ENCODE measurements at places on chromosomes 7 and 10.

DNA sequence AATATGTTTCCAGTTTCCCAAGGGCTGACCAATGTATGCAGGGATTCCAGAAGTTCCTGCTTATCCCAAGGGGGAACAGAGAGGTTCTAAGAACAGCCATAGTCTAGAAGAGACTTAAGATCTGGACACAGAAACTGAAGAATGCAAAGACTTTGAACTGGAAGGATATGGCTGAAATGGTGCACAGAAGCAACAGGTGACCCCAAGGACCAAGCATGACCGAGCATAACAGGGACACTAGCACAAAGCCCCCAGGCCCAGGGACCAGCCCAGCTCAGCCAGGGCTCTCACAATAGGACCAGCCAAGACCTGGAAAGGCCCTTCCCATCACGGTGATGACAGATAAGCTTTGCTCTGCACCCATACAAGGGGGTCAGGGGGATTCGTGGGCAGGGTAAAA lies 213.0 kb upstream of the KMT2E start:
- DNase-seq: no peak

GRCh38 chr10:102542800-102543418 lies 39.1 kb downstream of the SUFU start:
- DNase-seq: no peak

- no peak for DNase-seq
Measured at GRCh38 chr7:77935652-77936348, 137.2 kb downstream of the PHTF2 start.

DNA sequence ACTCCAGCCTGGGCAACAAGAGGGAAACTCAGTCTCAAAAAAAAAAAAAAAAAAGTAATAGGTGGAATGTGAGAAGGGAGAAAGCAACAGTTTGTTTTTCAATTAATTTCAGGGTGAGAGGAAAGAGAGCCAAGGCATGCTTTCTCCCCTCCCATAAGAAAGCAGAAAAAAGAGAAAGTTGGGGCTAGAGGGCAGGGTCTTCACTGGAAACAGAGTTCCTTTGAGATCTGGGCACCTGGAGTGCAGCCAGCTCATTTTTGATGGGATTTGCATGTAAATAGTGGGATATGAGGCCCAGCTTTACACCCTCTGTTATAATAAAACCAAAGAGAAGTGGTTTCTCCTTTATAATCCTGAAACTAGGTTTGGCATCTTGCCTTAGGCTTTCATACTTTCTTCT lies 13.8 kb upstream of the STOX1 start:
- no peak for DNase-seq

GRCh38 chr10:62772186-62772974 lies 32.1 kb upstream of the ADO start:
- no peak for DNase-seq

DNA sequence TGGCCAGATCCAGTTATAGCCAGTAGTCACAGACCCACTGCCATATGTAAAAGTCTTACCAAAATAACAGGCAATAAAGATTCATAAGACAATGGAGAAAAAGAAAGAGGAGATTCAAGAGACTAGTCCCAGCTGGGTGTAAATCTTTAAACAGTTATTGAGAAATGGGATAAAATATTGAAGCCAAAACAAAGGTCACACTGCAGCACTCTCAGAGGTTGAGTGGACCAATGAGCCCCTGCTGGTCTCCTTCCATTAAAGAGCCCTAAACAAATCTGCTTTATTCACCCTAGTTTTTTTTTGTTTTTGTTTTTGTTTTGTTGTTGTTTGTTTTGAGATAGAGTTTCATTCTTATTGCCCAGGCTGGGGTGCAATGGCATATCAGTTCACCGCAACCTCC lies 98.8 kb downstream of the JMJD1C start:
- DNase-seq: no peak

DNA sequence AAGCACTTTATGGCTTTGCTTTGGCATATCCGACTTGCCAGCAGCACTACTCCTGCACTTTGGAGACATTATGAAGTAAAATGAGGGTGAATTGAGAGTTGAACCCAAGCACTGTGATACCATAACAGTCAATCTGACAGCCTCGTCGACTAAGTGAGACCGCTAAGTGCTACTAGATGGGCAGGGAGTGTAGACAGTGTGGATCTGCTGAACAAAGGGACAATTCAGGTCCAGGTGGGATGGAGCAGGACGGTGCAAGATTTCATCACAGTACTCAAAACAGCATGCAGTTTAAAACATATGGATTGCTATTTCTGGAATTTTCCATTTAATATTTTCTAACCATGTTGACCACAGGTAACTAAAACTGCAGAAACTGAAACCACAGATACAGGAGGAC lies 20.8 kb upstream of the PRTFDC1 start:
- DNase-seq: peak; percentile 29

GRCh38 chr7:28701731-28702130 lies 256.4 kb downstream of the TRIL start:
- DNase-seq: no peak

- no peak for DNase-seq
Measured at GRCh38 chr7:33774762-33775523, 130.4 kb upstream of the BMPER start.

GRCh38 chr10:49053053-49053997 lies 62.0 kb downstream of the VSTM4 start:
- DNase-seq: peak; percentile 92

DNA sequence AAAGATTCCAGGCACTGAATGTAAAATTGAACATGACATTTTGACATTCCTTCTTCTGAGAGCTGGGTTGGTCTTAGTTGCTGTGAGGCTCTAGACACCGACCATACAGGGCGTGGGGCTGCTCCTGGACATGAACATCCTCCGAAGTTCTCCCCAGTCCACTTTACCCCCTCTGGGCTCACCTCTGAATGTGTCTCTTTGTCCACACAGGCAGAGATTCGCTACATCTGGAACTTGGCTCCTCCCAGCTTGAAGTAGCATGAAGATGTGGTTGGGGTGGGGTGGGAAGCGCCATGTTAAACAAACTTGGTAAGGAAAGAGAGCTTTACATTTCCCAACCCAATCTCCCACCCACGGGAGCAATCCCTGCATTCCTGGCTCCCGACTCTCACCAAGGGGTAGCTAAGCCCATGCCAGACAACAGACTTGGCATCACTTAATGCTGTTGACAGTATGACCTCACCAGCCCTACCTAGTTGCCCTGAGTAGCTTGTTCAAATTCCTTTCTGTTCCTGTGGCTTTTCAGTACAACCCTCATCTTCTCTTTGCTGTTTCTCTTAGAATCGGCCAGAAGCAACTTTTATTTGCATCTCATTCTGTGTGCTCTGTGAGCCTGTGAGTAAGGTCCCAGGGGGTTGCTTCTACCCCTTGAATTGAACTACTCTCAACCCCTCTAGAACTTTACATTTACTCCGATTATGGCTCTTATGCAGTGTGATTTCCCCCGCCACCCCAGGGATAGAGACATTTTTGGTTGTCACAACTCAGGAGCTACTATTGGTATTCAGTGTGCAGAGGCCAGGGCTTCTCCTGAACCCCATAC lies 211.4 kb downstream of the SEC23IP start:
- DNase-seq: no peak

DNA sequence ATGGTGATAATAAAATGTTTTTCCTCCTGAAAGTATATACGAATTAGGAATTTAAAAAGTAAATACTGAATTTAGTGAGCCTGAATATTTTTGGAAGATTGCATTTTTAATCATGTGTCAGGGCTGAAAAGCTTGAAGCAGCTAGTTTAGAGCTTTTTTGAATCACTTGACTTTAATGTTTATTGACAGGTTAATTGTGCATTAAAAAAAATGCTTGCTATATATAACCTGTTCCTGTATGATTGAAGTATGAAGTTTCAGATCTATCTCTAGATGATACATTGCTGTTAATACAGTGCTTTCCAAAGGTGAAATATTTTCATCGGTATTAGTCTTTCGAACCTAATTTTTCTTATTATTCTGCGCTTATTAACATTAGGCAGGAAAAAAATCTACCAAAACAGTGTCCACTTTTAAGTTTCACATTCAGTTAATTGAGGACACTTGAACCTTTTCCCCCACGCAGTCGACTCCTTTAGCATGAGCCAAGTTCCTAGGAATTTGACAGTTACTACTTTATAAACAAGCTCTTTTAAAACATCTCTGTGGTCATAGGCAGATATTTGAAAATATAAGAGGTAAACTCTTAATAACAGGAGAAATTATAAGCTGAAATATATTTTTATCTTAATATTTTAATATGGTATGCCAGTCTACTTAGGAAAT lies 187.1 kb downstream of the MLLT10 start:
- DNase-seq: no peak

DNA sequence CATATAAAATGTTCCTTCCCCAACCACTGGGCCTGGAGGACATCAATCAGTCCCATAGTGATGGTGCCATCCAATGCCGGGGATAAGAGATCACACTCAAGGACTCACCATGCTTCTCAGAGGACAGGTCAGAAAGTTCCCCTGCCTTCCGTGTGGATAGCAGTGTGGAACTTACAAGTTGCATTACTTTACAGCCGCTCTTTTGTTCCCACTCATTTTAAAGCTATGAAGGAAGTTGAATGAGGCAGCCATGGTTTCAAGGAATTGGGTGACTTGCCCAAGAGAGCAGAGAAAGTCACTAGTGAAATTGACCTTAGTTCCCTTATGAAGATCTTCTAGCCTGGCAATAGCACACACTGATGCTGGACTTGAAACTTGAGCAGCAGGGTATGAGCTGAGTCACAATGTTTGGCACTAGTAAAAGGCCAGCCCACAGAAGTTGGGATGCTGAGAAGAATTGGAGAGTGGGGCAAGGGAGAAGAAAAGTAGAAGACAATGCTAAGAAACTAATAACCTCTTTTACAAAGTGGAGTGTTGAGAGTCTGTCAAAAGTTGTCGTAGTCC lies 78.7 kb downstream of the CXCL12 start:
- DNase-seq: no peak

- no peak for DNase-seq
Measured at GRCh38 chr7:123783820-123784219, 35.0 kb upstream of the WASL start.

GRCh38 chr7:155574556-155575290 lies 28.4 kb upstream of the CNPY1 start:
- no peak for DNase-seq

- DNase-seq: no peak
Measured at GRCh38 chr7:121244120-121244870, 84.5 kb upstream of the WNT16 start.

- no peak for DNase-seq
Measured at GRCh38 chr7:138388673-138389491, 71.2 kb upstream of the TRIM24 start.

DNA sequence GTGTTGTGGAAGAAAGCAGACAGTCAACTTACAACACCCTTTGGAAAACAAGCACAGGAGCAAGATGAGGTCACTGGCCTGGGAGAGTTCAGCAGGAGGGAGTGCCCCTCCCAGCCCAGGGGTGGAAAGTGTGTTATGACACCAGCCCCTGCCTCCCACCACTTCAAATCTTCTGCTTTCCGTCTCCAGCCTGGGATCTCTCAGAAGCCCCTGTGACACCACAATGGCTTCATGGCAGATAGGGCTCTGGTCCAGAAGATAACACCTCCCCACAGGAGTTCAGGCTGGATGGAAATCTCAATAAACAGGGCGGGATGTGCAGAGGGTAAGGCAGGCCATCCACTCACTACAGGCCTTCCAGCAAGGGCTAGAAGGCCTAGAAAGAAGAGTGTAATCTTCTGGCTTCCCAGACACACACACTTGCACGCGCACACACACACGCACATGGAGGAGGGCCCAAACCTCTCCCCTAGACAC lies 48.7 kb upstream of the ZMIZ1 start:
- DNase-seq: no peak

DNA sequence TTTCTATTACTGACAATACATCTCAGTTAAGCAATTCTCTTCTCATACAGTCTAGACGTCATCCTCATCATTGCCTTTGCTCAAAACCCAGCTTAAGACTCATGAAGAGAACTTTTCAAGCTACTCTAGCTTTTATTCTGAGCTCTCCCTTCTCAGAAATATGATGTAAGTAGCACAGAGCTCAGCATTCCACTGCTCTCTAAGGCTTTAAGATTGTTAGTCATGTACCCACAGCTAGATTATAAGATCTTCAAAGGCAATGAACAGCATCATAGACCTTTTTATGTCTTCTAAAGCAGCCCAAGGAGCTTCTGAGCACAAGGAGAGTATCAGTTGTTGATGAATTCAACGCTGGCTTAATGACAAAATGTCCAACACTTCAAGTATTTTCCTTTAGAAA lies 119.3 kb downstream of the NRP1 start:
- no peak for DNase-seq

- DNase-seq: no peak
Measured at GRCh38 chr7:143934526-143935325, at the start of gene OR2F2. Gene OR2F2, plus strand, starts transcription at chr7:143935233. Its CDS starts 0 bp downstream, at chr7:143935233.

- DNase-seq: no peak
Measured at GRCh38 chr7:13153266-13153665, 465.8 kb downstream of the ARL4A start.

DNA sequence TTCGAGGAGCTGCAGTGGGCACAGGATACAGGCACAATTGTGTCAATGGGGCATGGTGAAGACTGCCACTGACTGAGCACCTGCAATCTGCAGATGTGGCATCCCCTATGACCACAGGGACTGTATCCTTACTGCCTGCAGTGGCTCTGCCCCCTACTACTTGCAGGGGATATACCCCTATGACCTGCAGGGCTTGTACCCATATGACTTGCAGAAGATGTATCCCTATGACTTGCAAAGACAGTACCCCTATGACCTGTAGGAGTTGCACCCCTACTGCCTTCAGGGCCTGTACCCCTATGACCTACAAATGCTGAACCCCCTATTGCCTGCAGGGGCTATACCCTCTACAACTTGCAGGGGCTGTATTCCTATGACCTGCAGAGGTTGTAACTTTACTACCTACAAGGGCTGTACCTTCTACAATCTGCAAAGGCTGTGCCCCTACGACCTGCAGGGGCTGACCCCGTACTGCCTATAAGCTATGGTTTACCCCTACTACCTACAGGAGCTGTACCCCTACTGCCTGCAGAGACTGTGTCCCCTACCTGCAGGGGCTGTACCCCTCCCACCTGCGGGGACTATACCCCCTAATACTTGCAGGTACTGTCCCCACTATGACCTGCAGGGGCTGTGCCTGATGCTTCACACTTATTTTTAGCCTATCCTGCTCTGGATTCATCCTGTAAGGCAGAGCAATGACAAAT lies 65.9 kb upstream of the ADAM12 start:
- no peak for DNase-seq

GRCh38 chr10:48215486-48216203 lies 58.9 kb downstream of the FRMPD2 start:
- DNase-seq: peak; percentile 40

- no peak for DNase-seq
Measured at GRCh38 chr10:42477170-42477569, 161.2 kb downstream of the ZNF33B start.
